Stromal cell of bone marrow (primary cell): ENCODE measurements at places on chromosomes 2 and 18.

DNA sequence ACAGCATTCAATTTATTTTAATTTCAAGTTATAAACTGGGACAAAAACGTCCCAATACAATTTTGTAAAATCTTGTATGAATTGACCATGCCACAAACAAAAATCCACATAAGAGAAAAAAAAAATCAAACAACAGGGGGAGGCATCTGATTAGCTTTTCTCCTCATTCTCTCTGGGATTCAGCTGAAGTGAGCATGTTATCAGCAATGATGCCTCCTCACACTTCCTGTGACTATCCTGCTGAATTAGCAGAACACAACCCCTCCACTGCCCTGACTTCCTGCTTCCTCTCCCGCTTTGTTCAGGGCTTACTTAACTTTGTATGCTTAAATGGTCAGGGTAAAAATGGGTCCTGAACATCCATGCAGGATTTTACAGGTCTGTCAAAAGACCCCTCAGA is 132.2 kb upstream of the ITGB6 start:
- no peak for DNase-seq

DNA sequence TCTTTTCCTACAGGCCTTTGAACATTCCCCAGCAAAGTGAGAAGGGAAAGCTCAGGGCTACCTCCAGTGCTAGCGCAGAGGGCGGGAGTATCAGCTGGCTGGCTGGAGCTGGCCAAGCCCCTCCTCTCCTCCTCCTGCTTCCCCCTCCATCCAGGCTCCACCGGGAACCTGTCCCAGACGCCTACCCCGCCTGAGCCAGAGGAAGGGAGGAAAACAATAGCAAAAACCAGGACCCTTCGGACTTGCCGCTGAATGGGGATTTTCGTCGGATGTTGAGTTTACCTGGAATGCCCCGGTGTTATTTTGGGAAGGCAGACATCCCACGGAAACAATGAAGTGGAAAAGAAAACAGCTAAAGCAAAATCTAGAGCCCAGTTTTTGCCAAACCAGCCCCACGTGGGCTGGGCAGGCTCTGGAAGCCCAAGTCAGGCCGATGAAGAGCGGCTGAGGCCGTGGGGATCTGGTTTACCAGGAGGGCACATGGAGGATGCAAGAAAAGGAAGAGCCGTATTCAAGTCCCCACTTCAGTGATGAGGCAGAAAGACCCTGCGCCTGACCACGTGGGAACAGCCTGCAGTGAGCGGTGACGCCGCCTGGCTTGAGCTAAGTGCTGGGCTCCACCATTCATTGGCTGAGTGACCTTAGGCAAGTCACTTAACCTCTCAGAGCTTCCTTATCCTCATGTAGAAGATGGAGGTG is 100.4 kb upstream of the LCLAT1 start:
- DNase-seq: no peak

DNA sequence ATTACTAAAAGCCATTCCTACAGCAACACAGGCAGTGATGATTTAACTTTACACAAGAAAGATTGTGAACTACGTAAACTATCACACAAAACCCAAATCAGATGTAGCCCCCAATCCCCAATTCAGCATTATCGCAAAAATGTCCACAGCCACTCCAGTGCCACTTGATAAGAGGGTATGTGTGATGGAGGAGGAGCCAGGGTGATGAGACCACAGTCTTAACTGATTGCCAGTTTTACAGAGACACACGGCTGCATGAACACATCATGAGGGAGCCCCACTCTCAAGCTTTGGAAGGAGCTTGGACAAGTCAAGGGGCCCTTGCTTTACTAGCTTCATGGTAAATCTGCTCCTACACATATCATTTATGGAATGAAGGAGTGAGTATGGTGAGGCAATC is 116.0 kb downstream of the FAM161A start:
- no peak for DNase-seq

- no peak for DNase-seq
These were observed 48.8 kb downstream of the SPP2 start for GRCh38 chr2:234099266-234099665.

- no peak for DNase-seq
These were observed 372.5 kb downstream of the GALR1 start for GRCh38 chr18:77622009-77622692.

DNA sequence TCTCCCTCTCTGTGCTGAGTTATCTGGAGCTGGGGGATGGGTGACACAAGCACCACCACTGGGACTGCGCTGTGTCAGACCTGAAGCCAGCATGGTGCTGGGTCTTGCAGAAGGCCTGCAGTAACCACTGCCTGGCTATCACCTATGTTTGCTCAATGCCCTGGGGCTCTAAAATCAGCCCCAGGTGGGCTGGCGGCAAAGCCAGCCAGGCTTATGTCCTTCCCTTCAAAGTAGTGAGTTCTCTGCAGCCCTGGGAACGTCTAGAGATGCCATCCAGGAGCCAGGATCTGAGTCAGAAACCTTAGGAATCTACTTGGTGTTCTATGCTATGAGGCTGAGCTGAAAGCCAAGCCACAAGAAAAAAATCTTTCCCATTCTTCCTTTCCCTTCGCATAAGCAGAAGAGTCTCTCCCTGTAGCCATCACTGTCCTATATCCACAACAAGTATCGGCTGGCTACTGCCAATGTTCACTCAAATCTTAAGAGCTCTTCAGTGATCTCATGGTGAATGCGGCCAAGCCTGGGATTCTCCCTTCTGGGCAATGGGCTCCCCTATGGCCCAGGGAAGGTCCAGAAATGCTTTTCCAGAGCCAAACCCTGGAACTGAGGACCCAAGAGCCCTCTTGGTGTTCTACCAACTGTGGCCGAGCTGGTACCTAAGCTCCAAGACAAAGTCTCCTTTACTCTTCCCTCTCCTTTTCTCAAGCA is 248.7 kb downstream of the ZNF385B start:
- DNase-seq: no peak

GRCh38 chr18:35653392-35654135 is 72.0 kb downstream of the GALNT1 start:
- DNase-seq: no peak

- DNase-seq: peak; percentile 94
These were observed 86.8 kb downstream of the FMNL2 start for GRCh38 chr2:152421521-152422370.

DNA sequence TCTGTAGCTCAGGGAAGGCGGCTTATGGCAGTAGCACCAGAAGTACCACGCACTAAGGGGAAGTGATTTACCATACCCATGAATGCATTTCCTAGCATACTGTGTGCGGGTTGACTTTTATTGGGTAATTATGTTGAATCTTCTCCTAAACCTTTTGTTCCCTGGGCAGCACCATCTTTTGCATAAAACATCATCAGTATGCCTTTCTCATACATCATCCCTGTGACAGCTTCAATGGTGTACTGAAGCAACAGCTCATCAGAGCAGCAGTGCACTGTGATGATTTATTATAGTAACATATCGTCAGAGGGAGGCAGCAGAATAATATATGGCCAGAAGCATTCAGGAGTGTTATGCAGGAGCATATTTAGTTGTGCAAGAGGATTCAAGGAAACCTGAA is 204.9 kb downstream of the CDH7 start:
- no peak for DNase-seq
